Peyer's patch (tissue), 4 donors: ENCODE measurements at places on chromosomes 2 and 18.

GRCh38 chr2:62564380-62565137, 58.6 kb upstream of the TMEM17 start:
- DNase-seq: no peak

GRCh38 chr18:34299828-34300227, 75.1 kb upstream of the NOL4 start:
- no peak for DNase-seq

DNA sequence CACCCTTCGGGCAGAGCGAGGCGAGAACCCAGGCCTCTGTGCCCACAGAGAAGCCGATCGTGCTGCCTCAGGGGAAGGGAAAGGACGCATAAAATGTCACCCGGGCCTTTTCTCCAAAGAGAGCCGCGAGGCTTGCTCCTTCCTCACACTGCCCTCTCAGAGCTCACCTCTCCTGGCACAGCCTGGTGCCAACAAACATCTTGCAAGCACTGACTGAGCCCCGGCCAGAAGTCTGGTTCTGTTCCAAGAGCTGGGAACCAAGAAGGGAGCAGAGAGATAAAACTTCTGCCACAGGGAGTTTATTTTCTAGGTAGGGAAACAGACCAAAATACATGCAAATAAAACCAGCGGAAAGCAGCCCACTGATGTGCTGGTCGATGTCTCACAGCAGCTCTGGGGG, 13.6 kb upstream of the ADI1 start:
- no peak for DNase-seq

DNA sequence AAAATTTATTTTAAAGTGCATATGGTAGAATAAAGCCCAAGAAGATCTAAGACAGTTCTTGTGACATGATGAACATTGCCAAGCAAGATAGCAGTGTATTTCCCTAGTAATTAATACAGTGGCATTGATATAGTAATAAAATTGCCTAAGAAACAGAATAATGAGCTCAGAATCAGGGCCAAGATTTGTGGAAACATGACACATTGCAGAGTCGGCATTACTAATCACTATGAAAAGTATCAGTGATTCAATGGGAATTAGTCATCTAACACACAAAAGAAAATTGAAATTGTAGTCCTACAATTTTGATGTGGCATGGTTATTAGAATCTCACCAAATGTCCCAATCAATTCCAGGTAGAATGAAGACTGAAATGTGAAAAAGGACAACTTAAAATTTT, 243.0 kb upstream of the CYRIA start:
- no peak for DNase-seq

DNA sequence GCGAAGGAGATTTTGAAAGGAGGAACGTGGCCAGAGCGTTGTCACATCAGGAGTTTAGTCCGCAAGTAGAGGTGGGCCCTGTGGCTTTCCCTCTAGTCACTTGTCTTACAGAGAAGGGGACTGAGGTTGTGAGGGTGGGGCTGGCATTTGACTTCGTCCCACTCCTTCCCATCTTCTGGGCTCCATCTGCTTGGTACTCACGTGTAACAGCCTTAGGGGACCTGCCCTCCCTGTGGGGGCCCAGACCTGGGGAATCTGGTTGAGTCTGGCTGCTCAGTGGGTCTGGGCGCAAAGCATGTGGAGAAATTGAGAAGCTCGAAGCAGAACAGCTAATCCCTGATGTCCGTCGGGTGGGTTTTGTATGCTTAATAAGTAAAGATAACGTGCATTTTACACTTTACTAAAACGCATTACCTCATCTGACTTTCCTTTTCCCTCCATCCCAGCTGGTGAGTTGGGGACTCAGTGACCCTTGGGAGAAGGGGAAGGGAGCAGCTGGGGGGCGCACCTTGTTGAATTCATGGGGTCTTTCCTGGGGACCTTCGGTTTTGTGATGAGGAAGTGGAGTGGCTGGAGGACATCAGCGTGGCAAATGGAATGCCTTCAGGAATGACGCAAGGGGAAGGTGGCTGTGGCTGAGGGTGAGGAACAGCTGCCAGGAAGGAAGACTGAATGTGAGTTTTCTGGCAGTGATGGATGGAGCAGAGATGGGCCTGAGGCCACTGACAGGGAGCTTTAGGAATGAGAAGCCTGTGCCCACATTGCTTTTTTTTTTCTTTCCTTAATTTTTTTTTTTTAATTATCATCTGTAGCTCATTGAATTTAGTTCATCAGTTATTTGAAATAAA, 44.8 kb downstream of the ASAP2 start:
- no peak for DNase-seq

- DNase-seq: no peak
Observed at GRCh38 chr2:25460261-25460905, 118.7 kb upstream of the DNMT3A start.

DNA sequence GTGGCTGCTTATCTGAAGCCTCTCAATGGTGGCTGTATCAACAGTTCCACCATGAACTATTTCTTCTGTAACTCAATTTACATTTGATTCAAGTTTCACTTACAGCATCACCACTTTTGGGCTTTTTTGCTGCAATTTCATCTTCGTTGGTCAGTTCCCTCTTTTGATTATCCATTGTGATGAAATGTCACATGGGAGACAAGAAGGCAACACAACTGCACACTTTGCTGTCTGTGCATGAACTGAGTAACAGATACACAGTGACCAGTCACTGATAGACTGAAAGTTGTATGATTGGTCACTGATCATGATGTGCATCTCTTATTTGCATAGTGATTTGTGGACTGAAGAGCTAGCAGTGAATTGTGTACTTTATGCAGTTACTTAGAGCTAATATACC, 130.7 kb upstream of the RNF152 start:
- DNase-seq: no peak

- no peak for DNase-seq
Observed at GRCh38 chr2:221070106-221070505, 502.0 kb downstream of the EPHA4 start.

GRCh38 chr2:24199968-24200590, 25.2 kb downstream of the FAM228A start:
- no peak for DNase-seq

- no peak for DNase-seq
Observed at GRCh38 chr18:57142324-57142723, 4.6 kb upstream of the BOD1L2 start.

- no peak for DNase-seq
Observed at GRCh38 chr2:127320586-127321275, 26.8 kb upstream of the ERCC3 start.

DNA sequence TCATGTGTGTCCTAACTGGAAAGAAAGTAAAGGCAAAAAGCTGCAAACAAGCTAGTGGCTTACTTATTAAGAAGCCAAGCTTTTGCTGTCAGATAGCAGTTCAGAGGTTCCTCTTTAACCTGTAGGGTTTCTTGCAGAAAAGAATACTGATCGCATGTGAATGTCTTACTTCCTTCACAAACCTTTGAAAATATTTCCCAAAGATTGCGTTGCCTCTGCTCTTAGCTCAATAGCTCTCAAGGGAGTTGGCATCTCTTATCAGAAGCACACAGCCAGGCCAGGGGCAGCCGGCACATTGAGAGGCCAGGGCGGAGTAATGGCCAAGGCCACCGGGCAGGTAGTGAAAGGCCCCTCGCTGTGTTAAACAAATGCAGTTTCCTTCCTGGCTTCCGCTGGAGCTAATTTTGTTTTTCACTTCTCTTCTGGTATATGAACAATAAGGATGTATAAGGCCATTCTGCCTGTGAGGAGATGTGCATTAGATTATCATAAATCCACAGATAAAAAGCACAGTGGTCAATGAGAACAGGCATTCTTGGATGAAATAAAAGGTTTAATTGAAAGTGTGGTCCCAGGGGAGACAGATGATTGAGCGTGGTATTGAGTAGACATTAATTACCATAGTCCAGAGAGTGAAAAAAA, 542.4 kb upstream of the NRP2 start:
- no peak for DNase-seq

- DNase-seq: no peak
Observed at GRCh38 chr2:64139956-64140355, 4.3 kb downstream of the PELI1 start.

DNA sequence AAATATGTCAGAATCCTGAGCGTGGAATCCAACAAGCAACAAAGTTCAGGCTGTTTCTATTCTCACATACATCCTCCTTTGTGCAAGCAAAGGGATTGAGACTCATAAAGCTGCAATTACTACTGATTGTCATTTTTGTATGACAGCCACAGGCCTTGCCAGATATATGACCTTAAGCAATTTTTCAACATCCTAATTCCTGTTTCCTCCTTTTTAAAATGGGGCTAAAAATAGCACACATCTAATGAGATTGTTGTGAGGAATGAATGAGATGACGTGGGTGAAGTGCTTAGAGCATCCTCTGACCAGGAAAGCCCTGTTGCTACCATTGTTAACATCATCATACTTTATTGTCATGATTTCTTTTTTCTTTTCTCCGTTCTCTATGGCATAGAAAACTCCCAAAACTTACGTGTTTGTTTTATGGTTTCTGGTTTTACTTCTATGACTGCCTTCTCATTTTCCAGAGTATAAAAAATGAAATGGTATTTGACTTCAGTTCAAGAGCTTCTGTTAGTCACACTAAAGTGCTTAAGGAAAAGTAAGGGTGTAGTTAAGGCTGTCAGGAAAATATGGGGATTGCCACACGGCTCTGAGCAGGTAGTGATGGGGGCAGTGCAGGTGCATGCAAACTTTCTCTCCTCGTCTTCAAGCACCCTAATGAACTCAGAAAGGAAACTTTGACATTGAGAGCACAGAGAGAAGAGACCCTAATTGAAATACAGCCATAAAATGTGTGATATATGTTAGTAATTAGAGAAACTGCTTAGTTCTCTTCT, 590.6 kb upstream of the NETO1 start:
- no peak for DNase-seq
